ENCODE measurements at places on chromosomes 2 and 18.
A peak's percentile ranks its signal among the peaks of the same experiment; 100 is the strongest.

- DNase-seq, result no peak
Observed at GRCh38 chr2:47019961-47020681, 104.5 kb upstream of the MCFD2 start.

DNA sequence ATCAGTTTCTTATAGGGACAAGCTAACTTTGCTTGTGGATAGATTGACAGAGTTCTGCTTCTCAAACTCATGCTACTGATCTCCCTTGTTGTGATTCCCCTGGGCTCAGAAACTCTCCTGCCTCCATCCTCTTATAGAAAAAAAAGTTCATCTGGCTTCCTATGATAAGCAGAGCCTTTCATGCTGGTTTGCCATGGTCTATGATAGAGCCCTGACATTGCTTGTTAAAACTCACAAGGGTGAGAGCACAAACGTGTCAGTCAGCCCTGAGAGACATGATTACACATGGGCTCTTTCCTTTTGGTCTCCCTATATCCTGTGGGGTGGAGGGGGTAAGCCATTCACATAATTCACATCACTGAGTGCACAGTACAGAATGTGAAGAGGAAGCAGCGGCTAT is 121.8 kb downstream of the TDRD15 start:
- no peak for DNase-seq

GRCh38 chr2:110747522-110748488 is 15.4 kb downstream of the ACOXL start:
- DNase-seq, result no peak

GRCh38 chr2:235005603-235006259 is 53.9 kb downstream of the SH3BP4 start:
- DNase-seq, result no peak

- no peak for DNase-seq
Observed at GRCh38 chr2:59588286-59588685, 965.2 kb downstream of the BCL11A start.

DNA sequence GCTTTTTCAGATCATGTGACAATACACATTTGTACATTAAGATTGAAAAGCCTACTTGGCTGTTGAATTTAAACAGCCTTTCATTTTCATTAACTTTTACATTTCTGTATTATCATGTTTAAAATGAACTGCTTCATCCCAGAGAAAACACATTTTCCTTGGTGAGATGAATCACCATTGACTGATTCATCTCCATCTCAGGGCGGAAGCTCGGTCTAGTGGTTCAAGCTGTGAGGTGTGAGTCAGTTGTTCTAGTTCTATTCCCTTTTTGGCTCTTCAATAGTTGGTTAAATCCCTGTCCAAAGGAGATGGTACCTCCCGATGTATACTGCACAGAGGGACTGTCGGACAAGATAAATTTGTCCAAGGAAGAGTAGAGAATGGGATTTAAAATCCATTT is 189.7 kb downstream of the ADCYAP1 start:
- DNase-seq, result no peak

DNA sequence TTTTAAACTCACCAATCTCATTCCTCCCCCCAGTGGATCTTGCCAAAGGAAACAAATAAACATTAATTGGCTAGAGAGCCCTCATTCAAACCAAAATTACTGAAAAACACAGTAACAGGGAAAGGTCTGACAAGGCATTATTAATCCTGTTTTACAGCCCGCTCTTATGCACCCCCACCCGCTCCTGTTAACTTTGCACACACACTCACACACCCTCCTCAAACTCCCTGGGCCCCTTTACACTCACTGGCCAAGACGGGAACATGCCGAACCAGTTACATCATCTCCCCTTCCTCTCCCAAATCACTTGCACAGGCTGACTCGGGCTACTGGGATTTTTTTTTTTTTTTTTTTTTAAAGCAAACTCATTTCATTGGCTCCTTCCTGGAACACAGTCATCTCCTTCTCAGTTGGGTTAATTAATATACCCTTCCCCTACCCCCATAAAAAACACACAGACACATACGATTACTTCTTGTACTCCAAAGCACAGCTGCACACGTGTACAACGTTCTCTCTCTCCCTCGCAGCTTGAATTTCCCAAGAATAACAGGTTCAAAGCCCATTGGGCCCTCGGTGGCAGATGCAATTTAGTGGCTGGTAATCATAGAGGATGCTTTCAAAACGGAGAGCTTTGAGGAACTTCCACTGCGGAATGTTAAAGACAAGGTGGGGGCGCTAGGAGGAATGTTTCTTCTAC is 31.8 kb downstream of the KLF7 start:
- DNase-seq, result no peak

- DNase-seq, result no peak
Observed at GRCh38 chr18:62242955-62243354, 55.9 kb downstream of the RELCH start.

DNA sequence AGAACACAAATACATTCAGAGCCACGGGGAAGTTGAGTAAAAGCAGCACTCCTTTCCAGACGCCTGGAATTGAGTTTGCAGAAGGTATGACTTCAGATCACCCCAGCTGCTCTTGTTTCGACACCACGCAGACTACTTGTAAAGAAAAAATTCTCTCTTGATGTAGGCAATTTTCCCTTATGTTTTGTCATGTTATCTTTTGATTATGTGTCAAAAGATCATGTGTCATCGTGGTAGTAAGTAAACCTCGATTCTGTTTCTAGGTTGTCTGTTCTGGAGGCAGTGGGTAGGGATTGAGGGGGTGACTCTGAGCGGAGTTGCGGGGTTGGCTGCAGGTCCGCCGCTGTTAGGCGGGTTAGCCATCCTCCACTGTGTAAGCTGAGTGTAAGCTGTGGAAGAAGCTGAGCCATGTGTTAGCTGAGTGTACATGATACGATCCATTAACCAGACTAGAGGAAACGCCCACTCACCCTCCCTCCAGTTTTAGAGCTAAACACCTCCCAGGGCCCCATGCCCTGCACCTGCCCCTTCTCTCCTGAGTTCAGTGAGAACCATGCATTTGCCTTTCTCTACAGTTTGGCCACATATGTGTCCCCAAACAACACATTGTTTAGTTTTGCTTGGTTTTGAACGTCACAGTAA is 181.8 kb downstream of the SNTG2 start:
- DNase-seq, result no peak

DNA sequence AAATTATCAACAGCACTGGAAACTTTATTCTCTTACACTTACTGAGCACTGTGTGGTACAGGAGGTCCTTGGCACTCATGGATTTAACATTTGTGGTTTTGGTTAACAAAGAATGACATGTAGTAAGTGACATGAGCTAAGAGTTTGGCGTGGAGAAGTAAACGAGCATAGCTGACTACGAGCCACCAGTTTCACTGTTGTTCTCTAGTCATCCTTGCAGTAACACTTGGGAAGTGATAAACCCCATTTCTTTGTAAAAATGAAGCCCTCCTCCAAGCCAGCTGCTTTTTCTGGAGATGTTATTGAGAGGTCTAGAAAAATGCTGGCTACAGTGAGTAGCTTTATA is 32.7 kb downstream of the QPCT start:
- peak; percentile 65 for DNase-seq

- no peak for DNase-seq
Observed at GRCh38 chr2:211113334-211114175, 557.2 kb downstream of the CPS1 start.
